CD8-positive, alpha-beta memory T cell (primary cell): ENCODE measurements at places on chromosomes 11 and 22. TPM values are rescaled to one million over a fixed set of nuclear protein-coding genes. Genes with fewer than 3 reads are reported as not detected.

GRCh38 chr11:74205181-74205580 is 34.1 kb downstream of the PPME1 start:
- no peak overlapping the region for H3K27ac ChIP-seq
- no peak for DNase-seq
- no peak overlapping the region for H3K4me3 ChIP-seq
- H3K27me3 ChIP-seq: no peaks in the 10 kb centered on the region
- H3K4me1 ChIP-seq: no peaks in the 10 kb centered on the region

GRCh38 chr11:47236482-47236881 is 12.1 kb downstream of the ACP2 start:
- H3K27me3 ChIP-seq: no peaks in the 10 kb centered on the region
- no peak overlapping the region for H3K27ac ChIP-seq
- peaks cover 17% of the 10 kb centered on the region for H3K4me1 ChIP-seq
- peaks cover 19% of the 10 kb centered on the region for H3K36me3 ChIP-seq
- DNase-seq: no peak

DNA sequence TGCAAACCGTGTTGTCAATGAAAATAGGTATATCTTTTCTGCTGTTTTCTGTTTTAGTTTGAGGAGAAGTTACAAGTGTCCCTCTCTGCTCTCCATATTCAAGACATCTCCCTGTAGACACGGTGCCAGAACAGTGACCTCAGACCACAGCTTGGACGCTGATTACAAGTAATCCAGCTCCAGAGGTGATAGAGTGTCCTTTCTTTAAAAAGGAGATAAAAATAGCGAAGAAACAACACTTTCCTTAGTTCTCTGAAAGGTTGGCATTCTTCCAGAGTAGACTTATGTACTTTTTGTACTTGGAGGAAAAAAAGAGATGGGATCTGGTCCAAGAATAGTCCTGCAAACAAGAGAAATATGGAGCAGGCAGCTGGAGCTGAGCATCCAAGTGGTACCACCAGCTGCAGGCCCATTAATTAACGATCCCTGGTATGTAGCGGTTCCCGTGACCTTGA is 43.0 kb upstream of the WT1 start:
- no peaks in the 10 kb centered on the region for H3K27me3 ChIP-seq
- H3K4me1 ChIP-seq: no peaks in the 10 kb centered on the region
- no peak overlapping the region for H3K27ac ChIP-seq

GRCh38 chr11:68841718-68842426 is at the start of gene CPT1A:
TSS of gene CPT1A (minus strand) at chr11:68841916. CDS start at chr11:68815474, 26,442 bp downstream.
- peak within 1 kb of the TSS; percentile 76 for H3K4me3 ChIP-seq
- DNase-seq: peak; percentile 68
- peak within 1 kb of the TSS; percentile 41 for H3K27ac ChIP-seq
- no peaks in the 10 kb centered on the region for H3K27me3 ChIP-seq

DNA sequence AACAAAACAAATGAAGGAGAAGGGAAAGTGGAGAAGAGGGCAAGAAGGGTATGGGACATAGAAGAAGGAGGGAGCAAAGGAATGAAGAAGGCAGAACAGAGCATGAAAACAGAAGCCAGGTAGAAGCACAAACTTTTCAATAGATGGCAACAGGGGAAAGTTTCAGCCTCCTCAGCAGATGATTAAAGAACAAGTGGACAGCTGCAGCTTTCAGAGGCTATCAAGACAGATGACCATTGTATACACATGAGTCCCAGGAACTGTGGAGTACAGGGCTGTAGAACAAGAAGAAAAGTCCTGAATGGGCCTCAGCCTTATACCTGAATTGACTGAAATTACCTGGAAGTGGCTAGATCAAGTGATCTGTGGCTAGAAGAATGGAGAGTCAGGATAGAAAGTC is 62.0 kb upstream of the FIBIN start:
- no peaks in the 10 kb centered on the region for H3K36me3 ChIP-seq
- H3K4me1 ChIP-seq: no peaks in the 10 kb centered on the region
- H3K4me3 ChIP-seq: no peak overlapping the region
- H3K27ac ChIP-seq: no peak overlapping the region
- H3K27me3 ChIP-seq: no peaks in the 10 kb centered on the region

- DNase-seq: no peak
- no peak overlapping the region for H3K27ac ChIP-seq
- no peaks in the 10 kb centered on the region for H3K36me3 ChIP-seq
- peaks cover 10% of the 10 kb centered on the region for H3K4me1 ChIP-seq
- no peak overlapping the region for H3K4me3 ChIP-seq
- H3K27me3 ChIP-seq: no peaks in the 10 kb centered on the region
These were observed 120.9 kb downstream of the ST3GAL4 start for GRCh38 chr11:126476266-126476924.

DNA sequence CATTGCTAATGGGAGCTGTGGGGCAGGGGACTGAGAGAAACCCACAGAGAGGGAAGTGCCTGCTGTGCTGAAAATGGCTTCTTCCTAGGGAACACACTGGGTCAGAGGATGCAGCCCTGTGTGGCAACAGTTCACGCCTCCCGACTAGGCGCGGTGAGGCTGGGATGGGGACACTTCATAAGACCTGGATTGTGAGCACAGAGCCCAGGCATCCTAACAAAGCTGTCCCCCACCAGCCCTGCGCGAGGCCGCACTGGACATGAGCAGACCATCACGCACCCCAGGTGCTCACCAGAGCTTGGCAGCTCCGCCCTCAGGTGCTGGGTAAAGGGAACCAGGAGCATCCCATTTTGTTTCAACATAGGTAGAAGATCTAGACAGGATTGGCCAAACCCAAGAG is 1.8 kb upstream of the KRTAP5-4 start:
- no peaks in the 10 kb centered on the region for H3K27me3 ChIP-seq
- no peak overlapping the region for H3K4me3 ChIP-seq
- no peak overlapping the region for H3K27ac ChIP-seq
- H3K4me1 ChIP-seq: peaks cover under 1% of the 10 kb centered on the region
- no peaks in the 10 kb centered on the region for H3K36me3 ChIP-seq
- no peak for DNase-seq

DNA sequence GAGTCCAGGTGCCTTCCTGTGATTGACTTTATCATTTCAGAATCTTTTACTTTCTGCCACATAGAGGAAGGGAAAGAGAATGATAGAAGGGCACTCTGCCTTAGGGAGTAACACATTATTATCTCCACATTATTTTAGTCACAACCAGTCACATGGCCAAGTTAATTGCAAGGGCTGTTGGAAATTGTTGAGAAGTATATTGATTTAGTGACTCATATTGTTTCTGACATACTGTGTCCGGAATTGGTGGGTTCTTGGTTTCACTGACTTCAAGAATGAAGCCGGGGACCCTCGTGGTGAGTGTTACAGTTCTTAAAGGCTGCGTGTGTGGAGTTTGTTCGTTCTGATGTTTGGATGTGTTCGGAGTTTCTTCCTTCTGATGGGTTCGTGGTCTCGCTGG is 8.7 kb downstream of the OR51B4 start:
- H3K36me3 ChIP-seq: no peaks in the 10 kb centered on the region
- no peak overlapping the region for H3K27ac ChIP-seq
- no peak overlapping the region for H3K4me3 ChIP-seq

DNA sequence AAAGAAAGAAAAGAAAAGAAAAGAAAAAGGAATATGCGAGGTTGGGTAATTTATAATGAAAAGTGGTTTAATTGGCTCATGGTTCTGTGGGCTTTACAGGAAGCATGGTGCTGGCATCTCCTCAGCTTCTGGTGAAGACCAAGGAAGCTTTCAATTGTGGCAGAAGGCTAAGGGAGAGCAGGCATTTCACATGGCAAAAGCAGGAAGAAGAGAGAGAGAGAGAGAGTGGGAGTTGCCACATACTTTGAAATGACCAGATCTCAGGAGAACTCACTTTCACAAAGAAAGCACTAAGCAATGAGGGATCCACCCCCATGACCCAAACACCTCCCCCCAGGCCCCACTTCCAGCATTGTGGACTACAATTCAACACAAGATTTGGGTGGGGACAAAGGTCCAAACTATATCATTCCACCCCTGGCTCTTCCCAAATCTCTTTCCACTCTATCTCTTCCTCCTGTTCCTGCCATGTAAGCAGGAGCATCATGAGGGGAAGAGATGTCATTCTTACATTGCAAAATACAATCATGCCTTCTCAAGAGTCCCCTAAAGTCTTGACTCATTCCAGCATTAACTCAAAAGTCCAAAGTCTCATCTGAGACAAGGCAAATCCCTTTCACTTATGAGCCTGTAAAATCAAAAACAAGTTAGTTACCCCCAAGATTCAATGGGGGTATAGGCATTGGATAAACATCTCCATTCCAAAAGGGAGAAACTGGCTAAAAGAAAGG is 38.9 kb downstream of the LINC01488 start:
- DNase-seq: no peak
- no peaks in the 10 kb centered on the region for H3K27me3 ChIP-seq
- H3K36me3 ChIP-seq: no peaks in the 10 kb centered on the region
- H3K27ac ChIP-seq: no peak overlapping the region
- no peak overlapping the region for H3K4me3 ChIP-seq

GRCh38 chr11:63847363-63847762 is 8.5 kb downstream of the MARK2 start:
- H3K36me3 ChIP-seq: no peaks in the 10 kb centered on the region
- H3K27ac ChIP-seq: no peak overlapping the region
- H3K4me1 ChIP-seq: peaks cover 70% of the 10 kb centered on the region
- DNase-seq: no peak
- no peak overlapping the region for H3K4me3 ChIP-seq
- no peaks in the 10 kb centered on the region for H3K27me3 ChIP-seq

ZNRF3 gene
- 1.0 TPM for total RNA-seq

CTTN gene
- total RNA-seq: 17.0 TPM

NLRP14 gene
- total RNA-seq: not detected

BIK gene
- 4.1 TPM for total RNA-seq
